Tibial artery (tissue), 4 donors: ENCODE measurements at places on chromosomes 13 and 19.

DNA sequence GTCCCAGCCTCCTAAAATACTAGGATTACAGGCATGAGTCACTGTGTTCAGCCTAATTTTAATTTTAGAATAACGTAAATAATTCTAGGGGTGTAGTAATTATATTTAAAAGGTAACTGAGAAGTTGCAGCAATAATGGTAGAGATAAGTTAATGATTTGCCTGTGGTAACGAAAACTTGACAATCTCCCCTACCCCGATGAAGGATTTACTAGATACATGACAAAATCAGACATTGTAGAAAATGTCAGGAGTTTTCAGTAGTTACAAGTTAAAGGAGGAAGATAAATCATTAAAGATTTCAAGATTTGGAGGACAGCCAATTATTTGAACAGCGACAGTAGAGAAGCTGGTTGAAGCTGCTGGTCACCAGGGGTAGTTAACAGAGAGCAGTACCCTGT lies 652.2 kb upstream of the PCDH20 start:
- no peak for DNase-seq

GRCh38 chr19:18607226-18608101 lies 865 bp upstream of the CRLF1 start:
- DNase-seq, result no peak

DNA sequence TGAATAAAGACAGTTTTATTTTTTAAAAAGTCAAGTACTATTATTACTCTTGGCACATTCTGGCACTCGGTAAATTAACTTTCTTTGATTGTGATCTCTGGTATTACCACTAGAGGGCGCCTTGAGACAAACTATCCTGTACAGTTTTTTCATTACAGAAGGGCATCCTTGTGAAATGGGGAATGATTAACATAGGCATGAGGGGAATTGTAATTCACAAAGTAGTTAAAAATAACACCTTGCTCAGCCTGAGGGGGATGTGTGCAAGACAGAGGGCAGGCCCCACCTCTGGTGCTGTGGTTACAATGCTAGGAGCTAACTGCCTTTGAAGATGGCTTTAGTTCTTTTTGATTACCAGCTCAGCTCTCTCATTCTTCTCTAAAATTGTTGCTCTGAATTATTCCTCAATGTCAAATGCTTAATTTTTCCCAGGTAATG lies 24.2 kb upstream of the C1QTNF9B start:
- DNase-seq, result no peak

DNA sequence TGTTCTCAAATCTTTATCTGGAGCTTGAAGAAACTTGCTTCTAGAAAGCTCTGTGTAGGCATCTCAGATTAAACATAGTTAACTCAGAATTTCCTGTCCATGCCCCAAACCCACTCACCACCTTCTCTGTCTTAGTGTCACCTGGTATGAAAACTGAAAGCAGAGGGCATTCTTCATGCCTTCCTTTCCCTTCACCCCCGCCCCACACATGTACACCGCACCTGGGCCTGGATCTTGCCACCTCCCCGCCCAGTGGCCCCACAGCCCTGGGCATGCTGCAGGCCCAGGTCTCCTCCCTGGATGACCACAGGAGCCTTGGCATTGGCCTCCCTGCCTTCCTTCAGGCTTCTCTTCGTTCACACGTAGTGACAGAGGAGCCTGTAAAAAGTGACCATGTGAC lies 15.8 kb downstream of the CFAP97D2 start:
- no peak for DNase-seq

DNA sequence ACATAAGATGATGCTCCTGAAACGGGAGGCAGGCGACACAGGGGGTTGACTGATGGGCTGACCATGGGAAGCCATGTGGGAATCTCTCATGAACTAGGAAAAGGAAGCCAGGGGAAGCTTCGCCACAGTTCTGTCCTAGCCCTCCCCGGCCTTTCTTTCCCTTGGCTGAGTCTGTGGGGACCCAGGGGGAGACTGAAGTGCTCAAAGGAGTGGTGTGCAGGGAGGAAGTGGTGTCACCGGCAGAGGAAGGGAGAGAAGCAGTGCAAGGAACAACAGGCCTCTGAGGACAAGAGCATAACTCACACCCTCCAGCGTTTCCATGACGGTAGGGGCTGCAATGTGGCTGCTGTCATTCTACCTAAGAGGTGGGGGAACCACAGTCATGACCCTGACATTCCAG lies 1.1 kb downstream of the KIR3DL3 start:
- DNase-seq, result no peak

- DNase-seq, result no peak
These were observed 12.1 kb downstream of the SLC5A5 start for GRCh38 chr19:17883627-17884410.

DNA sequence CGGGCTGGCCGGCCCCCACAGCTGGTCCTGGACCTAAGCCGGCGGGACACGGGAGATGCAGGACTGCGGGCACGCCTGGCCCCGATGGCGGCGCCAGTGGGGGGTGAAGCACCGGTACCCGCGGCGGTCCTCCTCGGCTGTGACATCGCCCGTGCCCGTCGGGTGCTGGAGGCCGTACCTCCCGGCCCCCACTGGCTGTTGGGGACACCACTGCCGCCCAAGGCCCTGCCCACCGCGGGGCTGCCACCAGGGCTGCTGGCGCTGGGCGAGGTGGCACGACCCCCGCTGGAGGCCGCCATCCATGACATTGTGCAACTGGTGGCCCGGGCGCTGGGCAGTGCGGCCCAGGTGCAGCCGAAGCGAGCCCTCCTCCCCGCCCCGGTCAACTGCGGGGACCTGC lies 3.1 kb downstream of the GRIN3B start:
- no peak for DNase-seq

DNA sequence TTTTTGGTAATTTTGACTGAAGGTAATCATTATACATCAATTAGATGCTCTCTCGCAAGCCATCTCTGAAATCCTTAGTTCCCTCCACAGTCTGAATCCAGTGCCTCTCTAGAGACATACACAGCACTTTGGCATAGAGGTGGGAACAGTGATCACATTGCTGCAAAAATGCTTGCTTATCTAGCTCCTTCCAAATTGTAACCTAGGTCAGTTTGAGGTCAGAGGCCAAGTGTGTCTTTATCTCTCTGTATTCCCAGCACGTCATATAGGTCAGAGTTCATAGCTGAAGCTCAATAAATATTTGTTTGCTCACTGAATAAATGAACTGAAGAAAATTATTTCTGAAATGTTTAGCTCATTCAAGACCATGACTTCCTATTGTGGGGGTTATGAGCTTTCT lies 462.5 kb downstream of the DIAPH3 start:
- DNase-seq, result no peak
